ENCODE measurements at places on chromosomes 1 and 21.

DNA sequence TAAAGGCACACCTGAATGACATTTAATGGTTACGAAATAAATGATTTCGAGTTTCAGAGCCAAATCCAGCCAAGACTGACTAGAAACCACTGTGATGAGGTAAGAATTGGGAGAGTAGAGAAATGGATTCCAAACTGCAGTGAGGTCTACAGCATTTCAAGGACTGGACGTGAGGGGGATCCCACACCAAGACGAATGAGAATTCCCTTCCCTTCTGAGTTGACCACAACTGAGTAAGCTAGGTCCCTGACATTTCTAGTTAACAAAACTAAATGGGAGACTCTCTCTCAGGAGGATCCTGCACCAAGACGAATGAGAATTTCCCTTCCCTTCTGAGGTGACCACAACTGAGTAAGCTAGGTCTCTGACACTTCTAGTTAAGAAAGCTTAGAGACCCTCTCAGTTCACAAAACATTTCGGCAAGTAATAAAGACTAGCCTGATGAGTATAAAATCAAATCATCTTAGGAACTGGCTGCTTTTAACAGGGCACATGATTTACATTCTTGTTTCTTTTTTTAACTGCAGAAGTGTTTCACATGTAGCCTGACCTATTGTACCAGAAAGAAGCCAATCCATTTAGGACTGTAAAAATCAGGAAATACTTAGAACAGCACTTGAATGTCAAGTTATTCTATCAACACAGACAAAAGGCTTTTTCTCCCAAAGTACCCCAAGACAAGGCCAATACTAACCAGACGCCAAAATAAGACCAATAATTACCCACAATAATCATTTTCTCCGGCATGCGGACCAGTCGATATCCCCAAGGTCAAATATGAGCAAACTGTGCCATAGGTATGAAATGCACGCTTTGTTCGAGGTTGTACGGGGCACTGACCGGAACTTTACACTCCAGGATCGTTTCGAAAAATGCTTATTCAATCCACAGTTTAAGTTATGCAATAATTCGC lies 1.4 kb upstream of the SPATA1 start:
- DNase-seq = no peak

DNA sequence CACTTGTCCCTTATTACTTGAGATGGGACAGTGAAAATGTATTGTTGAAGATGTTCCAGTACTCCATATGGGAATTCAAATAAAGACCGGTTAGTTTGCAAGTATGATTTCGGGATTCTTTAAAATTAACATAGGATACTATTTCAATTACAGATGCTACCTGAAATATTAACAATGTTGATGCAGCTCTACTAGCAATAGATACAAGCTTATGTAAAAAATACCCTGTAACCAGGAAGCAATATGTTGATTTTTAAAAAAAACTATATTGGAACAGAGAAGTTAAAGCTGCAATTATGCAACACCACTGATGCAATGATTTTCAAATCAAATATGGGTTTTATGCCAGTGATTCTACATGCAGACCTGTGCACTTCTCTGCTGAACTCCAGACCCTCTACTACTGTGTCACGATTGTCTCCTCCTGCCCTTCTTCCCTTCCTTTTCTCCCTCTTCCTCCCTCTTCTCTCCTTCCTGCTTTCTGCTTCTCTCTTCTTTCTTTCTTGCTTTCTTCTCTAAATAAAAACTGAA lies 179.2 kb downstream of the ATP6V1G3 start:
- no peak for DNase-seq

DNA sequence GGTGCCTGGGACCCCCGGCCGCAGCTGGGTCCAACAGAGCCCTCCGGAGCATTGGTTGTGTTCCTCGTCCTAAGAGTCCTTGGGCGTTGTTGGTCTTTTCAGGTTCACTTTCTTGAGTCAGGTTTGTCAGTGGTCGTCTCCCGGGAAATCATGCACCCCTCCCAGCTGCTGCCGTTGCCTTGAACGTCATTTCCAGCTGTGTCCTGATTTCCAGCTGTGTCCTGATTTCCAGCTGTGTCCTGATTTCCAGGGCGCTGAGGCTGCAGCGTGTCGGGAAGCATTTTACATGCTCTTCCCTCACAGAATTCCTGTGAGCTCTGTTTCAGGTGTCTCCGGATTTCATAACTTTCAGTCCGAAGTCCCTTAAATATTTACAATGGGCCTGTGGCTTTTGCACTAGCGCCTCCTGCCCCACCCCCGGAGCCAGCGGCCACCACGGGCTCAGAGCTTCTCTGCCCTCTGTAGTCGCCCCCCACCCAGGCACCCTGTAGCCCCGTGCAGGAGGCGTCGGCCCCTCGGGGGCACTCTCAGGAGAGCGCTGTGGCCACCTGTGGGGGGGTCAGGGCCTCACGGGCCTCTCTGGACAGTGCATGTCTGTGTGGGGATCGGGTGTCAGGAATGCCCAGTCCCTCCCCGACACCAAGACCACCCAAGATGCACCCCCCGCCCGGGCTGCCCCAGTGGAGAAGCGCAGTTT lies 66.7 kb downstream of the COL18A1 start:
- DNase-seq = no peak

GRCh38 chr1:51218570-51218969 lies 17.5 kb upstream of the RNF11 start:
- DNase-seq = no peak

DNA sequence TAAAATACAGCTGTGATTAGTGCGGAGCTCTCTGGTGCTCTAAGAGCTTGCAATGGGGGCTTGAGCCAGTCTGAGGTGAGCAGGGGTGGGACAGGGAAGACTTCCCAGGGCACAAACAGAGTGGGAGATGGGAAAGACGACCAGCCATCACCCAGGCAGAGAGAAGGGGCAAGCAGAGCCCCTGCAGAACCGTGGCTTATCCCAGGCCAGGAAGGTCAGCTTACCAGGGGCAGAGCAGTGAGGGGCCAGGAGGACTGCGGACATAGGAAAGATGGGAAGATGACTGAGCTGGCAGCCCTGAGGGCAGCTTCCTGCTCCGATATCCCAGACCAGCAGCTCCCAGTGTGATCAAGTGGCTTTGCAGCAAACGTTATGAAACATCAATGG lies 55.4 kb upstream of the IFFO2 start:
- no peak for DNase-seq

- peak; percentile 96 for DNase-seq
Measured at GRCh38 chr1:1344655-1345361, 4.4 kb downstream of the DVL1 start.

- DNase-seq = no peak
Measured at GRCh38 chr1:18190598-18190997, 83.0 kb downstream of the IGSF21 start.

- no peak for DNase-seq
Measured at GRCh38 chr21:15676935-15677334, 52.8 kb upstream of the USP25 start.

DNA sequence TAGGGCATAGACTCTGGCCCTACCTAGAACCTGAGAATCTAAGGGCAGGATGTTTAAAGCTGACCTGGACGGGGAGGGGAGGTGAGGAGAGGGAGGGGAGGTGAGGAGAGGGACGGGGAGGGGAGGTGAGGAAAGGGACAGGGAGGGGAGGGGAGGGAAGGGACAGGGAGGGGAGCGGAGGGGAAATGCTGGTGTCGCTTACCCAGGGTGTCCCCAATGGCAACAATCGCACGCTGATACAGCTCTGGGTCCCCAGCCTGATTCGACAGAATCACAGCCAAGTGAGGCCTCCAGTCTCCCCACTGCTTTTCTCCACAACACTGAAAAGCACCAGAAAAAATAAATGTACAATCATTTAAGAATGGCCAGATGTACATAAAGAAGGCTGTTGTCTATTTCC lies 22.2 kb downstream of the SEC16B start:
- no peak for DNase-seq

DNA sequence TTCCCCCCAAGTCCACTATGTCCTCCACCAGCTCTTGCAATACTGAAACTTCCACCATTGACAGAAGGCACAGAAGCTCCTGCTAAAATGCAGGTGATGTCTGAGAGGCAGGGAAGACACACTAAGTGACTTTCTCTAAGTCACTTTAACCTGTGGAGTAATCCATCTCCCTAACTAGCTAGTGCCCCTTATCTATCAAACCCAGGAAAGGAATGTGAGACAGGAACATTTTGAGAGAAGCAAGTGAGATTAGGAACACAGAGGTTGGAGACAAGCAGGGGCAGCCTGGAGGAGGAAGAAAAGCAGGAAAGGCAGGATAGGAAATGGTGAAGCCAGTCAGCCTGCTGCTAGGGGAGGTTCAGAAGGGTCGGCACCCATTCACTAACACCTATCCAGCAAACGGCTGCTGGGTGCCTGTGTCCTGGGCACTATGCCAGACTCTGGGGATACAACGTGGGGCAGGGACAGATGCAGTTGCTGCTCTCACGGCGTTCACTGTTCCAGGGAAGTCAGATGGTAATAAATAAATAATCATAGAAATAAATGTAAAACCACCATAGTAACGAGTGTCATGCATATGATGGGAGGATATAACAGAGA lies 7.0 kb downstream of the GPA33 start:
- DNase-seq = no peak

- DNase-seq = no peak
Measured at GRCh38 chr1:101431956-101432510, 195.2 kb downstream of the S1PR1 start.

DNA sequence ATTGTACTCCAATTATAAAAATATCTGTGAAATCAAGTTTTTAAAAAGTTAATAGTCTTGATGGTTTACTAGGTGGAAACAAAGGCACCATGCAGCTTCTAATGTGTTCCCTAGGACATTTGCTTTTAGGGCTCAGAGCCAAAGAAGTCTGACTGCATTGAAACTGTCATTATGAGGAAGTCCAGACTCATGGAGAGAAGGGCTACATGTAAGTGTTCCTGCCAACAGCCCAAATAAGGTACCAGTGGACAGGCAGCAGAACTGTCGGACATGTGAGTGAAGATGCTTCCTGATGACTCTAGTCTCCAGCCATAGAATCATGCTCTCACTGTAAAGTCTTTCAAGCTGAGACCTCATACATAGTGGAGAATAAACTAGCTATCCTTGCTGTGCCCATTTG lies 287.6 kb downstream of the AKT3 start:
- no peak for DNase-seq

DNA sequence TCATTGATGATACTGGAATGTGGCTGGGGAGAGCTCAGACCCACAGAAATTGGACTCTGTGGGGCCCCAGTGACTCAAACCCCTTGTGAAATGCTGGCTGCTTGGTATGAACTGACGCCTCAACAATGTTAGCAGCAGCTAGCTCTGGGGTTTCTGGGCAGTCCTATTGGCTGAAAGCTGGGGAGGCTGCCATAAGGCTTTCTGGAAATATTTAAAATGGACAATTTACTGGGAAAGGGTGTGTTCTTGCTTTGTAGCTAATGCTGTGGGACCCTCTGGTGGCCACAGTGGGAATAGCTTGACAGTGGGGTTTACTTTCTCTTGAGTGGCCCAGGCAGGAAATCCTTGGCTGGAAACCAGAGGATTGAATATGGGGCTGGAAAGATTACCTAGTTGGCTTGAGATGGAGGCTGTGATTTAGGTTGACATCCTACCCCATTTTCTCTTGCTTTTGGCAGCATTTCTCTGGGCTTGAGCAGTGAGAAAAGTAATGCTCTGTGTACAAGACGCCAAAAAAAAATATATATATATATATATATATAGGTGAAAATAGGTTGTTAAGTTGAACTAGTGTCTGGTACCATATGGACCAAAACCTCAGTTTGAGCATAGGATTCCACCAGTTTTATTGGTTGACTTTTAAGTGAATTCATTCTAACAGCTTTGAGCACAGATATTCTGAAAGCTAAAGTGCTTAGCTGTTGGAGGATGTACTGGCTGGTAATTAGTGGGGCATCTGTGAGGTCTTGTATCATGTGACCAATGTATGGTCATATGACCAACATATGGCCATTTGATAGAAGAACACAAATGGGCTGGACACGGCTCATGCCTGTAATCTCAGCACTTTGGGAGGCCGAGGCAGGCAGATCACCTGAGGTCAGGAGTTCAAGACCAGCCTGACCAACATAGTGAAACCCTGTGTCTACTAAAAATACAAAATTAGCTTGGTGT lies 8.2 kb upstream of the S100A10 start:
- DNase-seq = peak; percentile 87

DNA sequence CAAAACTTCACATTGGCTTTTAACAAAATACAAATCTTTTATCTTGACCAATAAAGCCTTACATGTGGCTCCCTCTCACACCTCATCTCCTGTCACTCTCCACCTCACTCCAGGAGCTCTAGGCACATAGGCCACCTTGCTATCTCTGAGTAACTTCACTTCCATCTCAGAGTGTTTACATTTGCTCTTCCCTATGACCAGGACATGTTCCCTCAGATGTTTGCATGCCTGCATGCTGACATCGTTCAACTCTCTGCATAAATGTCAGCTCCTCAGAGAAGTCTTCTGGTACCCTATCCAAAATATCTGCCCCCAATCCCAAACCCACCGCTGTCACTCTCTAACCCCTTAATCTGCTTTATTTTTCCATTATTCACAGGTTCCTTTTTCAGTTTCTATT lies 110.9 kb downstream of the TOMM20 start:
- no peak for DNase-seq
